ENCODE measurements at places on chromosomes 6 and 20.

DNA sequence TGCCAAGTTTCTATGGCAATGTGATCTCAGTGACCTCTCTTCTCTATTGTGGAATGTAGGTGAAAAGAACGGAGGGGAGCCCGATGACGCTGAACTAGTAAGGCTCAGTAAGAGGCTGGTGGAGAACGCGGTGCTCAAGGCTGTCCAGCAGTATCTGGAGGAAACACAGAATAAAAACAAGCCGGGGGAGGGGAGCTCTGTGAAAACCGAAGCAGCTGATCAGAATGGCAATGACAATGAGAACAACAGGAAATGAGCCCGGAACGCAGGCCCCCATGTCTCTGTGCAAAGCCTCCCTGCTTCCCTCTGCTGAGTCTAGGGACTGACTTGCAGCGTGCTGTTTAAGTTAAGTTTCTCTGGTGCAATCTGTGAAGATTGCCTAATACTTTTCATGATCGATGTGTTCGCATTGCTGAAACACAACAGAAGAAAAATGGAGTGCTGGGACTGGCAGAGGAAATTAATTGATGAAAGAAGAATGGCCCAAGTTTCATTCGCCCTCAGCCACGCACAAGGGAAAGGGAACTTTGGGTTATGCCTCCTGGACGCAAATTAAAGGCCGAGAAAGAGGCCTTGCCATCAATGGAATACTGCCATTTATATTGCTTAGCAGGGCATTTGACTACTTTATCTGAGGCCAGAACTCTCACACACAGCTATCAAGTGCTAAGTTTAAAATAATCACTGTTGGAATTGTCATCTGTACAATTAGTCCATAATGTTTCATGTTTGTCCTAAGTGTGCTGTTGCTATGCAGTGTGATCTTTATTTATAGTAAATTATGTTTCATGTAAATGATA lies 146.4 kb downstream of the AKAP7 start:
- peak; percentile 6 for DNase-seq

DNA sequence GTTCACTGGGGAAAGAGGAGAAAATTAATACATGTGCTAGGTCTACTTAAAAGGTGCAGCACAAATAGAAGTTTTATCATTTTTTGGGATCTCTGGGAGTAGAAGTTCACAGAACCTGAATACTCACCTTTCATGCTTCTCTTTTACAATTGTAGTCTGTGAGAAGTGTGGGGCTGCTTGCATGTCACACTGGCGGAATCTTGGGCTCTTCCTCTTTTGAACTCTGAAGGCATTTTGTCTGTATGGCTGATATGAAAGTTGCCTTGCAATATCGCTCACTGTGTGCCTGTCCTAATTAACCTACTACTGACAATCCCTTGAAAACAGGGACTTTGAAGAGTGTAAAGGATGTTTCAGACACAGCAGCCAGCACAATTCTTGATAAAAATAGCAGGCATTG lies 65.9 kb upstream of the CLDN20 start:
- no peak for DNase-seq

DNA sequence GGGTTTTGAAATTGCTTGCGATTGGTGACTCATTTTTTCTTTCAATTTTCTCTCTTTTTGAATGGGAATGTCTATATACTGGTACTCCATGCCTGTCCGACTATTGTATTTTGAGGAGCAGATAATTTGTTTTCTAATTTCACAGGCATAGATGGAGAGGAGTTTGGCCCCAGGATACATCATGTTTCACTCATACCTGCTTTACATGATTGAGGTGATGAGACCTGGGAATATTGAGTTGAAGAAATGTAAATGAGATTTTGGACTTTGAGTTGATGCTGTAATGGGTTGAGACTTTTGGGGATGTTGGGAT lies 253.1 kb upstream of the RAB32 start:
- no peak for DNase-seq

DNA sequence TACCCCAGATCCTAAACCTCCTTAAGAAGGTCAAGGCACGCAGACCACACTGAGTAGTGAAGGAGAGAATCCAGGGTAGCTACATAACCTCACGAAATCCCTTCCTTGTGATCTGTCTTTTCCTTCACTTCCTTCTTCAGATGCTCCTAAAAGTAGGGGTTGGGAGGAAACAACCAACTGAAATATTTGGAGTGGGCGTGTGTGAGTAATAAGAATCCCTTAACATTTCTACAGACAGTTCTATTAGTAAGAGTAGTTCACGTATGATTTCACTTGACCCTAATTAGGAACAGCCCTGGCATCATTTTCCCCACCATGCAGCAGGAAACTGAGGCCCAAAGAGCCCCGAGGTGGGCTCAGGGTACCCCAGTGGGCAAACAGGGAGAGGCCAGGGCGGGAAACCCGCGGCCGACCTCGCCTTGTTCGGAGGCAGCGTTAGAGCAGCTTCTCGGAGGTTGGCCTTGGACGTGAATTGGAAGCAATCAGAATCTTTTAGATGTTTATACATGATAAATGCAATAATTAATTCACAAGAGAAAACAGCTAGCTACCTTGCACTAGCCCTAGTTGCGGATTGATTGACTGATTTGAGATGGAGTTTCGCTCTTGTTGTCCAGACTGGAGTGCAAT lies 859 bp upstream of the RAE1 start:
- DNase-seq: no peak

DNA sequence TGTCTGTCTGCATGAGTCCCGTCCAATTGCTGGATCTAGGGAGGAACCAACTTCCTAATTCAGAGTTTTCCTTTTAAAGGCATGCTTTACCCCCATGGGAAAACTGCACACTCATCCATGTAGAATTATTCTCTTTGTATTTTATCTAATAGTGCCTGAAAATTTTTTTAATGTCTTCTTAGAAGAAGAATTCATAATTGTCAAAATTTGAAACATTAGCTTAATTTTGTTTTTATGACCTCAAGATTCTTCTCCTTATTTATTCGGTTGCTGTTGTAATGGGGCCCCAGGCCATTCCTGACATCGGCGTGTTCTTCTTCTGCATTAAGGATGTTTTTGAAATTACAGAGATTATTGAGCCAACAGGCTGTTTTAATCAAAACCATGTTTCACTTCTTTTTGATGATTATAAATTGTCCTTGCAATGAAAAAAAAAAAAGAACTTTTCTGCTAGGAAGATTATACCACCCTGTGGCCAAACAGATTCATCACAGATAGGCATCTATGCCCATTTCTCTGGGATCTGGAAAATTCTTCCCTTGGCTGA lies 100.3 kb downstream of the ZNF217 start:
- DNase-seq: no peak

DNA sequence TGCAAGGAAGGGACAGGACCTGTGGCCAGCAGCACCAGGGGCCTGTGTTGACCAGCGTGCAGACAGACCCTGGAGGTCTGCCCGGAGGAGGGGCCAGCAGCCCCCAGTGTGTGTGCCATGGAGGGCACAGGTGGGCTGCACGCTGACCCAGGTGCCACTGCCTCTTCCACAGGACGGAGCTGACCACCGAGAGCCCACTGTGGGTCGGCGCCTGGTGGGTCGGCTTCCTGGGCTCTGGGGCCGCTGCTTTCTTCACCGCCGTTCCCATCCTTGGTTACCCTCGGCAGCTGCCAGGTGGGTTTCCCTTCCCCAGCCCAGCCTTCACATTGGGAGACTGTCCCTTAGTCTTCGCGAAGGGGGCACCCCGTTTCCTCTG lies 17.9 kb downstream of the SLCO4A1 start:
- no peak for DNase-seq

All from GM20000 (cell line).